Stimulated activated memory B cell treated with anti-CD40 and anti-IgM and Interleukin-4, amounts not matched to agents 10 μg/mL and 1 μg/mL and 100 μg/mL, for 72 hours (primary cell): ENCODE measurements at places on chromosomes 4 and X.

GRCh38 chr4:153641532-153641931 lies 42.5 kb upstream of the TLR2 start:
- H3K36me3 ChIP-seq: peaks cover 20% of the 10 kb centered on the region
- ATAC-seq: peak; percentile 55

- no peaks in the 10 kb centered on the region for H3K4me1 ChIP-seq
- peaks cover 7% of the 10 kb centered on the region for H3K36me3 ChIP-seq
- H3K4me3 ChIP-seq: no peak overlapping the region
- no peak overlapping the region for H3K27ac ChIP-seq
- H3K27me3 ChIP-seq: no peaks in the 10 kb centered on the region
Measured at GRCh38 chr4:26715636-26716242, 131.9 kb downstream of the TBC1D19 start.

DNA sequence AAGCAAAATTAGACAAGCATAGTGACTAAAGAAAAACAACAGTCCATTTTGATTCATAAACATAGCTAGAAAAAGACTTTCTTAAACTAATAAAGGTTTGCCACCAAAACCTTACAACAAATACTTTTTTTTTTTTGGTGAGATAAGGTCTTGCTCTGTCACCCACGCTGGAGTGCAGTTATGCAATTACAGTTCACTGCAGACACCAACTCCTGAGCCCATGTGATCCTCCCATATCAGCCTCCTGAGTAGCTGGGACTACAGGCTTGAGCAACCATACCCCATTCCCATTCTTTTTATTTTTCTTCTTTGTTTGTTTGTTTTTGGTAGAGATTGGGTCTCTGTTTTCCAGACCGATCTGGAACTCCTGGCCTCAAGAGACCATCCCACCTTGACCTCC lies 247.2 kb upstream of the ADGRL3 start:
- no peak overlapping the region for H3K4me3 ChIP-seq
- no peak overlapping the region for H3K27ac ChIP-seq
- no peaks in the 10 kb centered on the region for H3K36me3 ChIP-seq
- H3K27me3 ChIP-seq: no peaks in the 10 kb centered on the region

DNA sequence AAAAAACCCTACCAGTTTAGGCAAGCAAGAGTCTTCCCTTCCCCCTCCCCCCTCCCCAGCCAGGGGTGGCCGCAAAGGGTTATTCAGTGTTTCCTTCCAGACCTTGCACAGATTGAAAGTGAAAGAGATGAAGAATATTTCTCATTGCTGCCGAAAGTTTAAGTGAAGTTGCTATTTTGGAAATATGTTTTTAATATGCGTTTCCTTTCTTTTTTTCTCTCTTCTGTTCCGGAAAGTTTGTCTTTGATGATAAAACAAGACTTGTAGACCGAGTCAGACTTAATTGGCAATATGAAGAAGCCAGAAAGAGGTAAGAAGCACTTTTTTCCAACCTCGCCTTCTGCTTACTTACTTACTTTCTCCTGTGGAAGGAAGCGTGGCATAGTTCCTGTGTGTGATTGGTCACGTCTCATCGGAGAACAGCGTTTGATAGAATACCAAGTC lies 58.5 kb upstream of the CLCN4 start:
- peaks cover 36% of the 10 kb centered on the region for H3K36me3 ChIP-seq
- peak; percentile 92 for ATAC-seq
- H3K27ac ChIP-seq: peak overlapping the region; percentile 96
- peaks cover 42% of the 10 kb centered on the region for H3K4me1 ChIP-seq
- peak overlapping the region; percentile 82 for H3K4me3 ChIP-seq

DNA sequence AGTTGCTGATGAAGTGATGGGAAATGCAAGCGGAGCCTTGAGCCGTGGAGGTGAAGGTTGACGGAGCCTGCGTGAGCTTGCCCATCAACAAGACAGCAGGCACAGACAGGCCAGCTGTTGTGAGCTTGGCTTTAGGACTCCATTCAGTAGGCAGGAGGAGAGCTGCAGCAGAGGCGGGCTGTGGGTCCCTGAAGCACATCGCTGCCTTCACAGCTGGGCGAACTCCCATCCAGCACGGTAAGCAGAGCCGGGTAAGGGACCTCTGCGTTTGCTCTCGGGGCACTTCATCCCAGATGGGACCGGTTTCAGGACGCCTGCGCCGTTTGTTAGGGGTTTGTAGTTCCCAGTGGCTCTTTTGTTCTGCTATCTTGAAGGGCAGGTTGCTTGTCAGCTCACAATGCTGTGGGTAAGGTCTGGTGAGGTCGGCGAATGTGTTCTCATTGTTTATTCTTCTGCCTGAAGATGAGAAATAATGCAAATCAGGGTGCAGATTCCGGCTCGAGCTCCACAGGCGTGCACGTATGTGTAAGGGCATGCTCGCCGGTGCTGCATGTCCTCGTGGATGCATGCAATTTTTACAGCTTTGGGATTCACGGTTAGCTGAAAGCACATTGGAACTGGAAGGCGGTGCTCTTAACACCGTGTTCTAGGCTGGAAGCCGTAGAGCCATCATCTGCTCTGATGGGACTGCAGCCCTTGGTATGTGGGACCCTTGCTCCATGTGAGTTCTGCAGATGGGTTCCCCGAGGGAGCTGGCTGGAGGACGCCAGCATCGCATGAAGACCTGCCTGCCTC lies 54.6 kb upstream of the CLDN34 start:
- H3K36me3 ChIP-seq: no peaks in the 10 kb centered on the region
- no peak for ATAC-seq
- no peaks in the 10 kb centered on the region for H3K4me1 ChIP-seq
- no peaks in the 10 kb centered on the region for H3K27me3 ChIP-seq

GRCh38 chr4:27217261-27217769 lies 356.7 kb downstream of the STIM2 start:
- no peak overlapping the region for H3K4me3 ChIP-seq
- H3K4me1 ChIP-seq: no peaks in the 10 kb centered on the region
- no peaks in the 10 kb centered on the region for H3K27me3 ChIP-seq
- ATAC-seq: no peak
- no peak overlapping the region for H3K27ac ChIP-seq

DNA sequence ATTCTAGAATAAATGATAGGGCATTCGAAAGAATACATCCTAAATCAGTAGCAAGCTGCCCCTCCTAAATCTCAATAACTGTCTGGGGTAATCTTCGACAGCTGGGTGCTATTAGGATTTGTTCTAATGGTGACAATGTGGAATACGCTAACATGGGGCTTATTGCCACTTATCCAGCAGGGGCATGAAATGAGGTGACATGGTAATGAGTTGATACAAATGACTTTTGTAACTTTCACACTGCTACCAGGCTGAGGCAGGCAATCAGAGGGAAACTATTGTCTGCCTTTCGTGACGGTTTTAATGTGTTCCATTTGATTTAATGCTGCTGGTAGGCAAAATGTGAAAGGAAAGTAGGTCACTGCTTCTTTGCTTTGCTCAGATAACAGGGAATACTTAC lies 1047.4 kb upstream of the PABPC4L start:
- no peaks in the 10 kb centered on the region for H3K4me1 ChIP-seq
- no peak for ATAC-seq
- no peaks in the 10 kb centered on the region for H3K36me3 ChIP-seq
- H3K27ac ChIP-seq: no peak overlapping the region
- H3K4me3 ChIP-seq: no peak overlapping the region
- H3K27me3 ChIP-seq: no peaks in the 10 kb centered on the region

DNA sequence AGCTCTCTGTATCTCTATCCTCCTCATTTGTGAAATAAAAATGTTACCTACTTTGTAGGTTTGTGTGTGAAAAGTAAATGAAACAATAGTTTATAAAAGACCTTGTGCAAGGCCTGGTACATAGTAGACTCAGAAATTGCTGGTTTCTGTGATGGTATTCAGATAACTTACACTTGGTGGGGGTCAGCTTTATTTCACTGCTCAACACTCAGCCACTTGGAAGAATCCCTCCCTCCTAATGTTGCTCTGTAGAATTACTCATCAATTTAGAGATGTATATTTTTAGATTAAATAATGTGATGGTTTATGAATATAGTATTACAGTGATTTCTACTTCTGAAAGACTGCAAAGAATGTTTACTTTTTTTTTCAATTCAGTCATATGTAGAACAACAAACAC lies 32.7 kb downstream of the SMARCAD1 start:
- no peak overlapping the region for H3K4me3 ChIP-seq
- peaks cover 52% of the 10 kb centered on the region for H3K36me3 ChIP-seq
- no peak for ATAC-seq
- H3K4me1 ChIP-seq: peaks cover 18% of the 10 kb centered on the region
- no peaks in the 10 kb centered on the region for H3K27me3 ChIP-seq

DNA sequence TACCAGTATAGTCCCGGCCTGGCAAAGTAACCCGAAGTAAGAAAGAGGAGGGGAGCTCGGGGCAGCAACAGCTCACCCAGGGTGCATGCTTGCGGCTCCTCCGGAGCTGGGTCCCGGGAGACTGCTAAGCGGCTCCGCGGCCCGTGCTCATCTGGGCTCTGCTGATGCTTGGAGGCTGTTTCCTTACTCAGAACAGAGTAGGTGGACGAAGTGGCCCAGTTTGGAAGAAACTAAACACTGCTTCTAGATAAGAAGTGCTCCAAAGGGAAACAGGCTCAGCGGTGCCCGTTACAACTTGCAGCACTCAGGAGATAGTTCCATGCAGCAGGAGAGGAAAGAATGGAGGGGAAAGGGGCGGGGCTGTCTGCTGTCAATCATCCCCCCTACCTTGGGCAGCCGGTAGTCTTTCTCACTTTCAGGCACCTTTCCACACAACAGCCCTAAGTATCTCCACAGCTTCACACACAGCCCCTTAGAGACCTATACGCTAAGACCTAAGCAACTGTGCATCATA lies at the start of gene COL4A6:
COL4A6 (minus strand) TSS at position 313 of the 514 bp plus-strand sequence; CDS start at position 87, 226 bp downstream.
- H3K4me1 ChIP-seq: peaks cover 7% of the 10 kb centered on the region
- H3K27me3 ChIP-seq: peaks cover 15% of the 10 kb centered on the region
- ATAC-seq: no peak
- H3K27ac ChIP-seq: no peak within 1 kb of the TSS
- no peak within 1 kb of the TSS for H3K4me3 ChIP-seq

DNA sequence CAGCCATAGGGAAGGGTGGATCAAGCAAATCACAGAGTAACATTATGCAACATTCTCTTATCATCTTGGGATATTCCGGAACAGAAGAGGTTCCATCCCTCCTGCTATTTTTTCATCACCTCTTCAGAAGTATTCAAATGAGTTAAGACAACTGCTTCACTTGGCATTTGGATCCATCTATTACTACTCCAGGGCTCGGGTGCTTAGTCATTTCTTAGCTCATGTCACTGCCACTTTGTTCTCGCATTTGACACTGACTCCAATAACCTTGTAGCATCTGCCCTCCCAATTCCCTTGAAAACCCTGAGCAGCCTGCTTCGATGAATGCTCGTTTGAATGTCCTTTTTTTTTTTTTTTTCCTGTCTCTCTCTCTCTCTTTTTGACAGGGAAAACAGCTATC lies 114.9 kb downstream of the PPARGC1A start:
- H3K4me1 ChIP-seq: no peaks in the 10 kb centered on the region
- no peak for ATAC-seq
- no peak overlapping the region for H3K27ac ChIP-seq
- H3K4me3 ChIP-seq: no peak overlapping the region
- H3K27me3 ChIP-seq: no peaks in the 10 kb centered on the region

- H3K4me3 ChIP-seq: no peak overlapping the region
- H3K27ac ChIP-seq: no peak overlapping the region
- ATAC-seq: no peak
- no peaks in the 10 kb centered on the region for H3K36me3 ChIP-seq
- no peaks in the 10 kb centered on the region for H3K4me1 ChIP-seq
- H3K27me3 ChIP-seq: no peaks in the 10 kb centered on the region
Measured at GRCh38 chr4:21203416-21203815, 503.2 kb downstream of the PACRGL start.

GRCh38 chrX:357035-357692 lies 29.5 kb downstream of the PPP2R3B start:
- no peak for ATAC-seq
- no peaks in the 10 kb centered on the region for H3K27me3 ChIP-seq
- H3K36me3 ChIP-seq: peaks cover 76% of the 10 kb centered on the region
- no peak overlapping the region for H3K4me3 ChIP-seq
- peaks cover 4% of the 10 kb centered on the region for H3K4me1 ChIP-seq

GRCh38 chr4:30555775-30556174 lies 164.4 kb upstream of the PCDH7 start:
- no peaks in the 10 kb centered on the region for H3K4me1 ChIP-seq
- no peaks in the 10 kb centered on the region for H3K36me3 ChIP-seq
- H3K27me3 ChIP-seq: no peaks in the 10 kb centered on the region
- no peak overlapping the region for H3K27ac ChIP-seq
- no peak overlapping the region for H3K4me3 ChIP-seq

DNA sequence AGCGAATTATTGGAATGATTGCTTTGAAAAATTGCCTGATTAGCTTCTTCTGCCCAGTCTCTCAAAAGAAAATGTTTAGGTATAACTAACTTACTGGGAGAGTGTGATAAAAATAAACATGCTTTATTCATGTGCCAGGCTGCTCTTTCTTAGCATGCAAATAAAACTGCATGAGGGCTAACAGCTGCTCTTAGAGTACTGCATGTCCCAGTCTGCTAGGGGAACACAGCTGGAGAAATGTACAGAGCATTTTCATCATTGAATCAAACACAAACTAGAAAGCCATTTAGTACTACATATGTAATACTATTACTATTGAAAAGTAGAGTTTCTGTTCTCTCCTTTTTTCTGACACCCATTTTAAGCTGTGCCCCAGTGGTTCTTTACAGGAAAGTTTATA lies 726.0 kb downstream of the GRID2 start:
- no peak for ATAC-seq
- peaks cover 6% of the 10 kb centered on the region for H3K4me1 ChIP-seq
- no peak overlapping the region for H3K4me3 ChIP-seq
- H3K27ac ChIP-seq: no peak overlapping the region
- no peaks in the 10 kb centered on the region for H3K36me3 ChIP-seq
- H3K27me3 ChIP-seq: no peaks in the 10 kb centered on the region

GRCh38 chr4:104490770-104491480 lies 3.8 kb downstream of the CXXC4 start:
- peaks cover 51% of the 10 kb centered on the region for H3K4me1 ChIP-seq
- peak; percentile 50 for ATAC-seq
- peak overlapping the region; percentile 80 for H3K4me3 ChIP-seq
- H3K27ac ChIP-seq: peak overlapping the region; percentile 38
- no peaks in the 10 kb centered on the region for H3K36me3 ChIP-seq

DNA sequence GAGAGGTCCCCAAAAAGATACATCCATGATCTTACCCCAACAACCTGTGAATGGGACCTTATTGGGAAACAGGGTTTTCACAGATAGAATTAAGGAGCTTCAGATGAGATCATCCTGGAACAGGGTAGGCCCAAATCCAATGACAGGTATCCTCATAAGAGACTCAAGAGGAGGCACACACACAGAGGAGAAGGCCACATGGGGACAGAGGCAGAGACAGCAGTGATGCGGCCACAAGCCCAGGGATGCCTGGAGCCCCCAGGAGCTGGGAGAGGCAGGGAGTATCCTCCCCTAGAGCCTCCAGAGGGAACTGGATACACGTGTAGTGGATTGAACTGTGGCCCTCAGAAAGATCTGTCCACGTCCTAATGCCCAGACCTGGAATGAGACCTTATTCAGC lies 82.3 kb downstream of the PRKX start:
- no peaks in the 10 kb centered on the region for H3K27me3 ChIP-seq
- no peak overlapping the region for H3K4me3 ChIP-seq
- no peaks in the 10 kb centered on the region for H3K4me1 ChIP-seq

DNA sequence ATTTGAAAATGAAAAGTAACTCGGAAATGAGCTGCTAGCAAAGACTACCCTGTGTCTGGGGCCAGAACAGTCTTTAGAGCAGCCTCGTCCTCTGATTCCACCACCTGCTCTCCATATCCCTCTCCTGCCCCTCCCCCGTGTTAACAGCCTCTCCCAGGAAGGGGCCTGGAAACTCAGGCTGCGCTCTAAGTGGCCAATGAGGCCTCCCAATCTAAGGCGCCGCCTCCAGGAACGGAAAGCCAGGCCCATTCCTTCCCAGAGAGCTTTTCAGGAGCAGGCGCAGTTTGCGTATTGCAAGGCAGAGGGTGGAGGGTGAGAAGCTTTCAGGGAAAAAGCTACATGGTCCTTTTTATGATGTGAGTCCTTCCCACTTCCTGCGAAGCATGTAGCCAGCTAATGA lies 31.2 kb downstream of the RS1 start:
- peaks cover 1% of the 10 kb centered on the region for H3K36me3 ChIP-seq
- no peaks in the 10 kb centered on the region for H3K4me1 ChIP-seq
- no peak overlapping the region for H3K27ac ChIP-seq
- no peaks in the 10 kb centered on the region for H3K27me3 ChIP-seq
